D341Med (cell line): ENCODE measurements at places on chromosomes 11 and 22.

DNA sequence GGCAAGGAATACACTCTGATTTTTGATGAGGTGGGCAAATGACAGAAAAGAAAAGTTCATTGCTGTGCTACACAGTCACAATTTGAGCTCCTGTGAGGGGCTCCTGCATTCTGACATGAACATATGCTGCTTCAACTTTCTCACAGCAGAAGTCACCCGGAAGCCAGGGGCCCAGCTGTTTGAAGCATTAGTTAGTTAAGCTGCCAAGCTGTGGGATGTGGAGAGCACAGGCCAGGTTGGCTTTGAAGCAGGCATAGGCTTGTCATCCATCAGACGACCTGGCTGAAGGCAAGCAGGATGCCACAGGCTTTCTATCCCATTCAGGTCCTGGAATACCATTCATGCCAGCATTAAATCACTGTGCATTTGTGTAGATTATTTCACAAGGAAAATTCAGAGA, 63.1 kb downstream of the MTNR1B start:
- no peak for DNase-seq

- DNase-seq = no peak
These were observed 85.0 kb upstream of the EED start for GRCh38 chr11:86159581-86159891.

GRCh38 chr22:26529345-26529744, 17.1 kb upstream of the TFIP11 start:
- no peak for DNase-seq

- DNase-seq = no peak
These were observed 26.6 kb downstream of the EMSY start for GRCh38 chr11:76471382-76471781.
